ENCODE measurements at places on chromosomes 3 and 15. TPM values are rescaled to one million over a fixed set of nuclear protein-coding genes. Genes with fewer than 3 reads are reported as not detected.

- no peak for DNase-seq
Measured at GRCh38 chr3:69276884-69277283, 109.0 kb downstream of the FRMD4B start.

GRCh38 chr3:52852419-52852818, 17.6 kb upstream of the MUSTN1 start:
- DNase-seq: no peak

DNA sequence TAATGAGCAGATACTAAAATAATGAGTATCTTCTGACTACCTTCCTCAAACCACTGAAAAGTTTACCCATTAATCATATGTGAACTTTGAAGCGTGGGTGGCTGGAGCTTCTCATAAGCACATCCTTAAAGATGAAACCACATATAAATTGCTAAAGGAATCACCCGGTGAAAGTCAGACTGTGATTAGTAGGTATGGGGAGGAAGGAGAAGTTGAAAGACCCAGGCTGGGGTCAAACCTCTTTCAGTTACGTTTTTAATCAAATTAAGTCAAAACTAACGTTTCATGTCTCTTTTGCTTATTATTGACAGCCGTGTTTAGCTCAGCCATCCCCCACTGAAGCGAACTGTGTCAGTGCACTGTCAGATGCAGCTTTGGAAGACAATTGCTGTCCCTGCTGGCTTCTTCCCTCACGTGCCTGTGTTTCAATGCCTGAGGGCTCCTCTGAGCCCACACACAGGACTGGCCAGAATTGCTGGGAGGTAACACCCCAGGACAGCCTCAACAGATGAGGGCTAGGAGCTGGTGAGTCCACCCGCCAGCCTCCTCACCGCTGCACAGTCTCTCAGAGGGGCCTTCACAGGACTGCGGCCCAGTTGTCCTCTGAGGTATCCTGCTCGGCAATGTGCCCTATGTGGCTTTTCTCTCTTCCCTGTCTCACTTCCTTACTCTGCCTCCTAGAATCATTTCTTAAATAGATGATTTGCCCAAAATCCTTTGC, 29.3 kb upstream of the SH3BP5 start:
- no peak for DNase-seq

Gene SPINT1
- total RNA-seq: not detected

- no peak for DNase-seq
Measured at GRCh38 chr3:172244011-172244410, 204.2 kb downstream of the GHSR start.

GRCh38 chr3:136194409-136195257, 1.5 kb downstream of the MSL2 start:
- DNase-seq: peak; percentile 16
